Dorsolateral prefrontal cortex (tissue), 122 donors: ENCODE measurements at places on chromosomes 1 and 21.

- DNase-seq, result peak; percentile 40
Observed at GRCh38 chr1:221335161-221336101, 406.5 kb downstream of the DUSP10 start.

DNA sequence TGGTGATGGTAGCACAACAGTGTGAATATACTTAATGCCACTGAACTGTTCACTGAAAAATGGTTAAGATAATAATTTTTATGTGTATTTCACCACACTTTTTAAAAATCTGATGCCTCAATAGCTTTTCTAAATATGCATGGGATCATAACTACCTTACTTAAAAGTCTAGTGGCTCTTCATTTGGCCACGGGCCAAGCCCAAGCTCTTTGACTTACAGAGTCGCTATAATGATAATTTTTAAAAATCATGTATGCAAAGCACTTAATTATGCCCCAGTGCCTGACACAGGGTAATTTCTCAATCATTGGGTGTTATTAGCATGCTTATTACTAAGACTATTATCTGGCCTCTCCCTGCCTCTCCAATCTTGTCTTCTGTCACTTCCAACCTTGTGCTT lies 7.6 kb upstream of the CNN3 start:
- no peak for DNase-seq

GRCh38 chr1:29711582-29712283 lies 475.4 kb downstream of the PTPRU start:
- no peak for DNase-seq

DNA sequence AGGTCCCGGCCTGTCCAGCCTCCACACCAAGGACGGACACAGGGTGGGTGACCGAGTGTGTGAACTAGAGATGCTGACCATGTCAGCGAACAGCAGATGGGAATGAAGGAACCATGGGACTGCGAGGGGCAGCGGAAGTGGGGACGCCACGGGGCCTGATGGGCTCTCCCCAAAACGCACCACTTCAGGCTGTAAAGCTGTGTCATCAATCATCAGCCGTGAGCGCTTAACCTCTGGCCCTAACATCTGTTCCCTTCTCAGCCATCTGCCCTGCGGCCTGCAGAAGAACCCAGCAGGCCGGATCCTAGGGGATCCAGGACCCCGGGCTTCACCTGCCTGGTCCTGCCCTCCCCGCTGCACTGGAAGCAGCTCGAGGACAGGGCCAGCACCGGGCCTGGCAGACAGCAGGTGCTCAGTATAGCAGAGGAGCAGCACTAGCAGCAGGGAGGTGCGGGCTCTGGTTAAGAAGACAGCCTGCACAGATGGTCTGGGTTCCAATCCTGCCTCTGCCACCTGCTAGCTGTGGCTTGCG lies 58.7 kb downstream of the DMRTB1 start:
- DNase-seq, result no peak

DNA sequence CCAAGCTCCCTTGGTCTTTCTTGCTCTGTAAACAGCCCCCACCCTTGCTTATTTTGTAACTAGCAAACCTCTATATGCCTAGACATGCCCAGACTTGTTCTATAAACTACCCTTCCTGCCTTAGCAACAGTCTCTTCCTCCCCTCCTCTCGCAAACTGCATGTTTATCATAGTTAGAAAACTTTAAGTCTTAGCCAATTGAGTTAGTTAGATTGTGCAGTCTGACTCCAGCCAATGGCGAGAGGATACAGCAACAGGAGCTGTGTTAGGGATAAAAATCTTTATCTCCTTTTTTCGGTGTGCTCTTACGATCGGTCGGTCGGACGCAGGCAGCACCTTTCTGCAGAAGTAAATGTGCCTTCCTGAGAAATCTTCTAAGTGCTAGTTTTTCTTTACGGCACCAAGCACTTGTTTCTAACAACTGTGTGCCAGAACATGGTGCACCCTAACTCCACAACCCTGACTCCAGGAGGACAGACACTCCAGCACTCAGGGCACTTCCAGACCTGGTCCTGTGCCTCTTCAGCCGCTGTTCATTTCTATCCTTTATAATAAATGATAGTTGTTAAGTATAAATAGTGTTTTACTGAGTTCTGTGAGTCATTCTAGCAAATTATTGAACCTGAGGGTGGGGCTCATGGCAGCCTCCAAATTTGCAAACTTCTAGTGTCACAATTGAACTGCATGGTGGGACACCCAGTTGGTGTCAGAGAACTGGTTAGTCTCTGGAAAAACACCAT lies 25.7 kb upstream of the GNG4 start:
- DNase-seq, result no peak

DNA sequence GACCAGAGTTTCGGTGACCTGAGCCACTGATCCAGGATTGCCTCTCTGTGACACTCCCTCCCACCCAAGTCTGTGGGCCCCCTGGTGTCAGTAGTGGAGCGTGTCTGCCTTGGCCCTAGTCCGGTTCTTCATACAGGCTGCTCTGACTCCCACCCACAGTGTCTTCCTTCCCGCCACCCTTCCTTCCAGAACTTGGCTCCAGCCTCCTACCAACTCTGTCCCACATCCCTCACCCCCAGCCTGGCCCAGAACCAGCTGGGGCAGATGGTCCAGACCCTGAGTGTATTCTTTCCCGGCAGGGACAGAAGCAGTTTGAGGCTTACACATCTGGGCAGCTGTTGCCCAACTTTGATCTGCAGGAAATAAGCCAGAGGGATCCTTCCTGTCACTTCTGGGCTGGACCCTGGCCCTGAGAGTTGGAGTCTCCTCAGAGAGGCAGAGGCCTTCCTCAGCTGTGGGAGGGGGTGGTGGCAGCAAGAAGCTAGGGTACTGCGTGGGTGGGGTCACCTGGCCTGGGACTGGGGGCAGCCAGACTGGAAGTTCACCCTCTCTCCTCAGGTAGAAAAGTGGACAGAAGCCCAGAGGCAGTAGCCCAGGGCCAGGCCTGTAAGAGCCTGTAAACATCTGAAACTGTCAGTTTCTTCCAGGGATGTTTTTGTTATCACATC lies 43.1 kb upstream of the EPS8L3 start:
- peak; percentile 34 for DNase-seq

- DNase-seq, result no peak
Observed at GRCh38 chr21:34994766-34995631, 54.1 kb downstream of the RUNX1 start.

DNA sequence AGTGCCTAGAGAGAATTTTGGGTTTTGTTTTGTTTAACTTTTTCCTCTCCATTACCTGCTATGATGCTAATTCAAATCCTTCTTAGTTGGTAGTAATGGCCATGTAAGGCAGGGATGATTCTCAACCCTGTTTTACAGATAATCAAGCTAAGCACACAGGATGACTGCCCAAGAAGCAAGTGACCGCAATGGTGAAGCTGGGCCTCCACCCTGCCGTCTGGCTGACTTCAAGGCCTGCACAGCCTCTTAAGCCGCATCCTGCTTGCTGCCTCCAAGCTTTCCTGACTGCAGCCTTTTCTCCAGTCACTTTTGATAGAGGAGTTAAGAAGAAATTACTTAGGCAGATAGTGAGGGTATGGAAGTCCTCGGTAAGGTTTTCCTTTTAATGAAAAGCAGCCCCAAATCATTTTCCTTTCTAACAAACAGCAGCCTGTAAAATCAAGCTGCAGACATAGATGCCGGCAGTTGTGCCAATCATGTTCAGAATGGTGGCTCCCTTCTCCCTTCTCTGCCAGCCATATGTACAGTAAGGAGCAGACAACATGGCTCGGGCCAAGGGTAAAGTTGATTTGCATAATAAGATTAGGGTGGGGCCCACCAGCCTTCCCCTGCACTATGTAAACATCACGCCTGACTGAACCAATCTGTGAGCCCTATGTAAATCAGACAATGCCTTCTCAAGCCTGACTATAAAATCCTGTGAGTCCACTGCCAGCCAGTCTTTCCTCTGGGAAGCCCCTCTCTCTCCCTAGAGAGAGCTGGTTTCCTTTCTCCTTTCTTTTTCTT lies 8.8 kb upstream of the CTBS start:
- no peak for DNase-seq

GRCh38 chr1:66396212-66396890 lies 137.6 kb upstream of the SGIP1 start:
- no peak for DNase-seq

DNA sequence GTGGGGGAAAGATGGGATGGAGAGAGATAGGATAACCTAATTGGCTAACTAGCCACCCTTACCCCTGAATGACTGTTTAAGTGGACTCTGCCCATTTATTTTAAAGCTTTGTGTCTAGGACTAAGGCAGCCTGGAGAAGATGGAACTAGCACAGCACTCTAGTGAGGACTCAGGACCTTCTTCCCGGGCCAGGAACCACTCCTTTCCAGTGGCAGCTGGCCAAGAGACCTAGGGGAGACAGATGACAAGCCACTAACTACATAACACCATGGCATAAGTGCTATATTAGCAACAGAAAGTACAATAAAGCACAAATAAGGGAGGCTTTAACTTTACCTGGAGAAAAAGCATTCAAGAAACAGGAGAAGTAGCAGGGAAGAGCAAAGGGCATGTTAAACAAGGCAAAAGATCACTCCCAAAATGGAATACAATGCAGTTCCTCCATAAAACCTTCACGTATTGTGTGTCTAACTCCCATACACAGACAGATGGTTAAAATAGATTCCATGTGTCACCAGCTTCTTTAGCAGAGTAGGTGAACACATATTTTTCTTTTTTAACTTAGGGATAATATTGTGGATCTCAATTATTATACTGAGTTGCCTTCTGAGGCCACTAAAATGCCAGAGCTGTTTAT lies 20.6 kb downstream of the CLCA1 start:
- no peak for DNase-seq

DNA sequence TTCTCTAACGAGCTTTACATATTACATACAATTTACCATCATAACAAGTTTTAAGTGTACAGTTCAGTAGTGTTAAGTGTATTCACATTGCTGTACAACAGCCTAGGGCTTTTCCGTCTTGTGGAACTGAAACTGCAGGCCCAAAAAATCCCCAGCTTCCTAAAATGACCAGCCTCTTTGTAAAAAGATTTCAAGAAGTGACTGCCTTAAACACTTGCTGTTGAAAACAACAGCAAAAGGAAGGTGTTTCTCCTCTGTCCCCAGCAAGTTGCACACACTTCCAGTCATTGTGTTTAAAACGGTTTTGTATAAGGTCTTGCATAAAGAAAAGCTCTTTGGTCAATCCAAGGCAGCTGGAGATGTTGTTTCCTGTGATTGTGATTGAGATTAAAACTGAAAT lies 16.0 kb upstream of the GBP1 start:
- no peak for DNase-seq

DNA sequence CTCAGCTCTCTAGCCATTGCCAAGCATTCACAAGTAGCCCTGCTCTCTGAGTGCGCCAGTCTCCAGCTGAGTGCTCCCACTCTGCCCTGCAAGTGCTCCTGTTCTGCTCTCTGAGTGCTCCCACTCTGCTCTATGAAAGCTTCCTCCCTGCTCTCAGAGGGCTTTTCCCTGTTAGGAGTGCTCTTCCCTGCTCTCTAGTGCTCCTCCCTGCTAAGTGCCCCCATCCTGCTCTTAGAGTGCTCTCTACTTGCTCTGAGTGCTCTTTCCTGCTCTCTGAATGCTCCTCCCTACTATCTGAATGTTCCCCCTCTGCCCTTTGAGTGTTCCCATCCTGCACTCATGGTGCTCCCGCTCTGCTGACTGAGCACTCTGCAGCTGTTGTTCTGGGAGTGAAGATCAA lies 555.4 kb downstream of the NPHP4 start:
- no peak for DNase-seq

- DNase-seq, result no peak
Observed at GRCh38 chr1:46168477-46168876, 6.4 kb upstream of the TSPAN1 start.

DNA sequence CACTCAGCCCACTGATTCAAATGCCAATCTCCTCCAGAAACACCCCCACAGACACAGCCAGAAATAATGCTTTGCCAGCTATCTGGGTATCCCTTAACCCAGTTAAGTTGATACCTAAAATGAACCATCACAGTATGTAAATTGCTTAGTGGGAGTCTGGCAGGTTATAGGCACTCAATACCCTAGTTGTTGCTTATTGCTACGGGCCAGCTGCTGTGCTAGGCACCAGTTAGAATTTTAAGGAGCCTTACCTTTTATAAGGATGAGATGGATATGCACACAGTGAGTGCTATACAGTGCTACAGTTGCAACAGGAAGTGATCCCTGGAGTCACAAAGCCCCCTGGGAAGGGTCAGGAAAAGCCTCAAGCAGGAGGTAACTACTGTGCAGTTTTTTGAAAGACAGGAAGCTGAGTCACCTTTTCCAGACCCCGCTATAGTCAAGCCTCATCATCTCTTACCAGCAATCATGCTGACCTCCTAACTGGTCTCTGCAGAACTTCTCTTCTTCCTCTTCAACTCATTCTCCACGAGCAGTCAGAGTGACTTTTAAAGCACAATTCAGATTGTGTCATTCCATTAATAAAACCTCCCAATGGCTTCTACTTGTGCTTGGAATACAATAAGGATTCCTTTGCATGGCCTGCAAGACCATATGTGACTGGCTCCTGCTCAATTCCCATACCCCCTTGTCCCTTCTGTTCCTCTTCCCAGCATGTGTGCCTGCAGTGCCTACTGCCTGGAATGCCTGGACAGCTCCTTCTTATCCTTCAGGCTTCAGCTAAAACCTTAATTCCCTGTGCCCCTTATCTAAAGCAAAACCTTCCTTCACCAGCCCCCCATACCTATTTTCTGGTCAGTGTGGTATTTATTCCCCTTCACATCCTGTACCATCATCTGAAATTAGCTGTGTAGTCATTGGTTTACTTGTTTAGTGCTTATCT lies 10.4 kb upstream of the TLR5 start:
- no peak for DNase-seq
